ELR (cell line): ENCODE measurements at places on chromosomes 2 and 18.
A peak's percentile ranks its signal among the peaks of the same experiment; 100 is the strongest.

- DNase-seq = no peak
These were observed 65.3 kb downstream of the PTPRM start for GRCh38 chr18:7632152-7633098.

DNA sequence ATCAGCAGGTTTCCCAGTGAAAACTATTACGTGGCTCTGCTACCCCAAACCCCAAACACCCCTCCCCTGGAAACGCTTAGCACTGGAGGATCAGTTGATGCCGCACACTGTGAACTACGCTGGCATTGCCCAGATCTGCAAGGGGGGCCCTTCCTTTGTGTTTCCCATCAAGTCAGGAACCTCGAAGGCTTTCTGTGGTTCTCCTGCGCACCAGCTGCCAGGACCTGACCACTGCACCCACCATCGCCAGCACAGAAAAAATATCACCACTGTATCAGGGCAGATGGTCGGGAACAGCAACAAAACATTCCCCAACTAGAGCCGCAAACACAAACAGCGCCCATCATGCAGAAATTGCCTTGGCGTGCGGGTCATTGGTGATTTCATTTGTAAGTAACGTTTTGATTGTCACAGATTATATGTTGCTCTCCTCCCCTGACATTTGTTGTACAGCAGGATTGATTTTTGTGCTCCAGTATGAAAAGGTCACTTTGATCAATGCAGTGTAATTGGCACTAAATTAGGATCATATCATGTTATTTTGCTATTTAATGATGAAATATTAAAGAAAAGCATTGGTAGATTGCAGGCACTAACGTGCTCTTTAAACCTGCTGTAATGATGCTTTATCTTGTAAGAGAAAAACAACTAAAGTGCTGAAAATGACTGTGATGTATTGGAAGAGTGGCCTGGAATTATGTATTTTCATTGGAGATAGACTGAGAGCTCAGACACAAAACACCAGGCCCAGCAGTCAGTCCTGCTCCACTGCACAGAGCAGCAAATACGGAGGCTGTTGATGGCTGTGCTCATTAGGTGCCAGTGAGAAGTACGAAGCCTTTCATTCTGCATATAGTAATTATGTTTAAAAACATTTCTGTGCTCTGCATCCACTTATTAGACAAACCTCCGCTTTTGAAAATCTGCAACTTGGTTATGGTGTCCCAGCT is 833.2 kb upstream of the SALL3 start:
- no peak for DNase-seq

DNA sequence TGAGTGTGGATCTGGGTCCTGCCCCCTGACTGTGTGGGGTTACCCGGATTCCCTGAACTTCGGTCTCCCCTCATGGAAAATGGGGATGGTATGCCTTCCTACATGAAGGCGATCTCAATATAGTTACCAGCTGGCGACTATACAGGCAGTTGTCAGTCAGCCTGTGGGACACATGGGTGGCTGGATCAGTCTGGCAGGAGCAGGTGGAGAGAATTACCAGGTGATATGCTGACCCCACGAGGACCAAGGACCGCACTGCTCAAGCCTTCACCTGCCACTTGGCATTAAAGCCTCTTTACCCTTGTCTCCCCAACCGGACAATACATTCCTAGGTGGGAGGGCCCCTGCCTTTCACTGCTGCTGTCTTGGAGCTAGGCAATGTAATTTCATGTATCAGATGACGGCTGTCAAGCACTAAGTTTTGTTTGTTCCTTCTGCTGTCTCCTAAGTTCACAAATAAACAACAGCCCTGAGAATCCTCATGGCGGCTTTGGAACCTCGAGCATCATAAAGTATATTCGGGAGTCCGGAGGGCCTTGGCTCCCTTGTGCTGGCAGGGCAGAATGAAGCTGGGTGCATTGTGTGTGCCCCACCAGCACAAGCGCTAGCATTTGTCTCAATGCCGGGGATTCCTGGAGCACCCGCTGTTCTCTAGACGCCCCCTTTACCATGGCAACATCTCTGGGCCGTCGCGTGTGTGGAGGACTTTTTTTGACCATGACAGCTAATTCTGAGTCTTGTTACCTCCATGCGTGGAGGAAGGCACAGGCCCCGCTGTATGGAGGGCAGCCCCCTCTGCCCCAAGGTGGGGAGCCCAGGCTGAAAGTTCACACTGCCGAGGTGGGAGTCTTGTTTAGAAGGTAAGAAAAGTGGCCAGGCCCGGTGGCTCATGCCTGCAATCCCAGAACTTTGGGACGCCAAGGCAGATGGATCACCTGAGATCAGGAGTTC is 48.6 kb downstream of the PDCL3 start:
- no peak for DNase-seq

GRCh38 chr18:27005589-27005988 is 140.1 kb upstream of the AQP4 start:
- DNase-seq = peak; percentile 10

- DNase-seq = peak; percentile 64
These were observed 59.0 kb downstream of the E2F6 start for GRCh38 chr2:11406958-11407381.

DNA sequence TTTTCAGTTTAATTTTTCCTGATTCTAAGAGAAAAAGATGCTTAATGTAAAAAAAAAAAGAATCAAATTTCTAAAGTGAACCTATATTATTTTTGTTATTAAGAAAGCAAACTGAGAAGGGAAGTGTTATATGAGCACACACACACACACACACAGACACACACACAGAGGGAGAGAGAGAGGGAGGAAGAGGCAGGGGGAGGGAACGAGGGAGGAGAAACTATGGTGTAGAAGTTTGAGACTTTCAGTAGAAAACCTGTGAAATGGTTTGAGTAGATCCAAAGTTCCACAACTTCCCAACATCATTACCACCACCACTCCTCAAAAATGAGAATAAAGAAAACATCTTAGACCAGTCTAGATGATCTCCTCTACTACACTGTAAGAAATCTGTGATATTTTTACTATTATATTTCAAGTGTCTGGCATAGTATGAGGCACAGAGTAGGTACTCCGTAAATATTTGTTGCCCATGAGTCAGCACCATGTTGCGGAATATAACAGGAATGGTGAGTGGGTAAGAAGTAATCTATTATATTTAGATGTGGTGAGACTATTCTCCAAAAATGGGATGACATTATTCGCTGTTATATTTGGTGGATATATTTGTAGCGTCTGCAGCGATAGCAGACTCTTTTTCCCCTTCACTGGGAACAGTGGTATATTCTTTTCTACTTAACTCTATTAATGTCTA is 149.4 kb upstream of the DNMT3A start:
- peak; percentile 50 for DNase-seq

DNA sequence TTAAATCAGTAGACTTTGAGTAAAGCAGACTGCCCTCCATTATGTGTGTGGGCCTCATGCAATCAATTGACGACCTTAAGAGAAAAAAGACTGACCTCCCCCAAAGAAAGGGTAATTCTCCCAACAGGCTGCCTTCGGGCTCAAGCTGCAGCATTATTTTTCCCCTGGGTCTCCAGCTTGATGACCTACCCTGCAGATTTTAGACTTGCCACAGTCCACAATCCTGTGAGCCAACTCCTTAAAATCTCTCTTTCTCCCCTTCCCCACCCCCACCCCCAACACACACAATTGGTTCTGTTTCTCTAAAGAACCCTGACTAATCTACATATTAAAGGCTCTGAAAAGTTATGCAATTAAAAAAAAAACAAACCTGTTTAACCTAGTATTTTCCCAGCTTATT is 89.4 kb downstream of the RNF152 start:
- no peak for DNase-seq

DNA sequence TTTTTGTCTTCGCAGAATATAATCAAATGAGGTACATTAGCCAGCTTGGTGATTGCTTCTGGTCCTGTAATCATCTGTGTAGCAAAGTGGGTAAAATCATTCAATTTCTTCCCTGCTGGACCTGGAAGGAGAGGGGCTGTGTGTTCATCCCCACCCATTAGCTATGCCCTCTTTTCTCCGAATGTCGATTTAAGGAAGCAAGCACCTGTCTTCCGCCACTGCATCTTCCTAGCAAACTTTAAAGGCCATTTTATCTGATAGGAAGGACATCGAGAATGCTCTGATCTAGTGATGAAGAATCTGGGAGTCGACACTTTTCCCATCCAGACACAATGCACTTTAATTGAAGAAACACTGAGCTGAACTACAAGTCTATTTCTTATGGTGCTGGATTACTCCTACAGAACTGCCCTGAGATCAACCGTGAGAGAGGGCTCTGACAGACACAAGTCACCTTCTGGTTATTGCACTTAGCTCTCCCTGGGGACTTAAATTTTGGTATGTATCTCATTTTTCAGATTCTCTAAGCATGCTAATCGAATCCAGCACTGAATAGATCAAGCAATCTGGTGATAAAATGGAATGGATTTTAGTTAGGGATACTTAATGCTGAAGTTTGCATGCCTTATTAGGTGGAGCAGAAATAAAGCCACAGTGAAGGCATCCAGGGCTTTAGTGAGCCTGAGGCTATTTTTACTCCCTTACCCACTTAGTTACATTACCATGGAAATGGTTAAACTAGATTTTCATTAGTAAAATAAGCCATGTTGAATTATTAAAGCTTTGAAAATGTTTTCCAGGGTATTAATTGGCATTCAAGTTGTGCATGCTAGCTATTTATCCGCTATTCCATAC is 1.3 kb downstream of the NYAP2 start:
- DNase-seq = no peak

DNA sequence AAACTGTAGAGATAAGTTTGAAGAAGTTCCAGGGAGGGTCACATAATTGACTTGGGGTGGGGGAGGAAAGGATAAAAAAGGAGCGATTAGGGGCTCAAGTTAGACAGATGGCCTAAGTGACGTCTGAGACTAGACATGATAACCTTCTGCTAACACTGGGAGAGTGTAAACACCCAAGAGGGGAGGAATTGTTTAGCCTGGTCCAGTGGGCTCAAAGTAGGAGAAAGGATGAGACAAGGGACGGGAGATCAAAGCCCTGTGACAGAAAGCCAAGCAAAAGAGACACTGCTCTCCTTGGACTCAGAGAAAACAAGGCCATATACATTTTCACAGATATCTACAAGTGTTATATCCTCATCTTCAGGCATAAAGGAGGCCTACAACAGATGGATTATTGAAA is 45.5 kb upstream of the IHH start:
- DNase-seq = no peak

DNA sequence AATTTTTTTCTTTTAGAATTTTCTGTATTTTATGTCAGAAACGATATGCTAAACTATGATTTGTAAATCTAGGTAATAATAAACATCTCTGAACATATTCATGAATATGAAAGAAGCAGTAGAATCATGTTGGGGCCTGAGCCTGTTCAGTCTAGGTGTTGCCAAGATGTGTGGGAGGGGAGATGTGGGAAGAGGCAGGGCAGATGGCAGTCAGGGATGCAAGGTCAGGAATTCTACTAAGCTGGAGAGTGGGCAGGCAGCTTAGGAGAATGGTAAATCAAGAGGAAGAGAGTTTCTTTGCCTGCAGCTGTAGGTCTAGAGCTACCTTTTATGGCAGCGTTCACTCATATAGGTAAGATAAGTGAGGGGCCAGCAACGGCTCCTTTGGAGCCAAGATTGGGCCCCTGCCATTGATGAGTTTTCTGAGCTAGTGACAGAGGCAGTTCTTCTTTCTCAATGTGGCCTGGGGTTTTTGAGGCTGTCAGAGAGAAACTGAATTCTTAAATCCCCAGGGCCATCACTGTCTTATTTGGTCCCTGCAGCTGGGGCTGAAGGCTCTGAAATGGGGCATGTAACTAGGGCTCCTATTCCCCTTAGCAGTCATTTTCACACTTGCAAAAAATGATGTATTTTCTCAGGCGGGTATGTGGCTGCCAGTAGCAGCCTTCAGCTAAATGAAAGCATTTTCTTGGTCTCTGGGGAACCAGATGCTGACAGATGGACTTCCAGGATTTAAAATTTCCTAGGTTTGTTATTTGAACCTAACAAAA is 232.8 kb downstream of the PIK3C3 start:
- DNase-seq = no peak

DNA sequence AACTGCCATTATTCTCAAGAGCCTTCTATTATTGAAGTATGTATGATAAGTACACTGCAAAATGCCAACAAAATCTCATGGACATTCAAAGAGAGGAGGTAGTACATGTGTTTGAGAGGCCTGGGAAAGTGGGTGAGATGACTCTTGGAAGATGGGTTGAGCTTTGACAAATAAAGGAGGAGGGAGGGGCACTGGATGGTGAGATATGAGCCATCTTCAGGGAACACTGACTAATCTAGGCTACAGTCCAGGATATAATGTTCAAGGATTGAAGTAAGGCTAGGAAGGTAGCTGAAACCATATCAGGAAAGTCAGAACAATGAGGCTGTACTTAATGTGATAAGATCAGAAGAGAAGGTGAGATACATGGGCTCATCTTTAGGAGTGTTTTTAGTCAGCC is 559.7 kb downstream of the ZEB2 start:
- peak; percentile 19 for DNase-seq

GRCh38 chr2:25410370-25410769 is 68.6 kb upstream of the DNMT3A start:
- no peak for DNase-seq

GRCh38 chr2:220513573-220514288 is 886.3 kb downstream of the SLC4A3 start:
- DNase-seq = peak; percentile 70

DNA sequence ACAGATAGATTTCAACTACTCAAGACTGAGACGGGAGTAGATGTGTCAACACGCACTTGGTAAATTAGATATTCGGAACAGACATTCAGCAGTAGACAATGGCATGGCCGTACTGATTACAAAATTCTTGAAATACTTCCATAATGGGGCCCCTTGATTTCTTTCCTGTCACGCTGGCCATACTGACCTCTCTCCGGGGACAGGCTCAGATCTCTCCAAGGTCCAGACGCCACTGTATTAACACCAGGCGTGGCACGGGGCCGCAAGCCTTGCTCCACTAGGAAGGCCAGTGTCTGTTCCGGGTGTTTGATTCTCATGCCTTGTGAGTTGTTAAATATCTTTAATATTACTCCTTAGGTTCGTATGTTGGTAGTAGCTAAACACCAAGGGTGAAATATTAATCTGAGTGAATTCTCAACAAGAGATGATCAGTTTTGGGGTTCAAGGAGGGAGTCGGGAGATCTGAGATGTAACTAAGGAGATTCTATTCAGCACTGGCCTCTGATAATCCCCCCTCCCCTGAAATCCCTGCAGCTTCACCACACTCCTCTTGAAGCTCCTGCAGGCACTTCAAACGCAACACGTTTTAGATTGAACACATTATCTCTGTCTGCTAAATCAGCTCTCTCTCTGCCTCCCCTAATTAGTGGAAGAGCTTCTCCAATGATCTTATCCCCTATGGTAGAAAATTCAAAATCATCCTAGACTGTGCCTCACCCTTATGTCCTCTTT is 2.2 kb upstream of the EHD3 start:
- DNase-seq = no peak

DNA sequence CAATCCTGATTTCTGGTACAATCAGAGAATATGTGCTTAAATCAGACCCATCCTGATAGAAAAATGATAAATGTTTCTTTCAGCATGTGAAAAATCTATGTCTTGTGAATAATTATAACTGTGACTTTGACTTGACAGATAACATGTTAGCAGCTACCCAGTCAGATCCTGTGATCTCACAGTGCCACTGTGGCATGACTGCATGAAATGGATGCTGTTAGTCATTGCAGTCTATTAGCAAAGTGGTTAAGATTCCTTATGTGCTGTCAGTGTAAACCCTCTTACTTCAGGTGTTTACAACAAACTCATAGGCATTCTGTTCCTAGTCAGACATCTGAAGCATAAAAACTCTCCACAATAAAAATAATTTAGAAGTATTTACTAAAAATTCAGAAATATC is 244.6 kb upstream of the RND3 start:
- DNase-seq = peak; percentile 82

GRCh38 chr2:226888378-226888965 is 52.6 kb downstream of the RHBDD1 start:
- DNase-seq = peak; percentile 49

- DNase-seq = no peak
These were observed 16.5 kb upstream of the COL3A1 start for GRCh38 chr2:188957646-188958045.
